ENCODE measurements at places on chromosomes 13 and 19. TPM values are rescaled to one million over a fixed set of nuclear protein-coding genes. Genes with fewer than 3 reads are reported as not detected.

The SNAPC2 gene
- 36.2 TPM for total RNA-seq

The GIPC3 gene
- total RNA-seq: 4.7 TPM

The POLR1G gene
- 5.0 TPM for total RNA-seq

The ZIC5 gene
- not detected for total RNA-seq

The S1PR4 gene
- total RNA-seq: 2.6 TPM

The HSH2D gene
- 0.75 TPM for total RNA-seq

The SWSAP1 gene
- 1.7 TPM for total RNA-seq

The DAND5 gene
- total RNA-seq: 0.83 TPM

The TGFBR3L gene
- total RNA-seq: 8.3 TPM

The PSG1 gene
- total RNA-seq: 0.29 TPM
